ENCODE measurements at places on chromosomes 4 and X.

GRCh38 chr4:38601244-38601915 lies 62.6 kb upstream of the KLF3 start:
- DNase-seq, result no peak

GRCh38 chrX:120419463-120419862 lies 49.6 kb downstream of the LAMP2 start:
- peak; percentile 1 for DNase-seq

DNA sequence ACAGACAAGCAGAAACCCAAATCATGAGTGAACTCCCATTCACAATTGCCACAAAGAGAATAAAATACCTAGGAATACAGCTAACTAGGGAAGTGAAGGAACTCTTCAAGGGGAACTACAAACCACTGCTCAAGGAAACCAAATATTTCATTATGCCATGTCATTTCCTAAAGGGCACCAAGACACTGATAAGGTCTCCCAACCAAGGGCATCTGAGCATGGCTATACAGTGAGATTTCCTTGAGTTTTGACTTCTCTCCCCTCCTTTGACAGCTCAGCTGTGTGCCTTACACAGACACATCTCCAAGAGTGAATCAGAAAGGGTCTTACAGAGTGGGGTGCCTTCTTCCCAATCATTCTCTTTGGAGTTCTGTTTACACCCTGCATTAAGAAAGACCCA lies 40.4 kb downstream of the PCDH7 start:
- DNase-seq, result no peak

DNA sequence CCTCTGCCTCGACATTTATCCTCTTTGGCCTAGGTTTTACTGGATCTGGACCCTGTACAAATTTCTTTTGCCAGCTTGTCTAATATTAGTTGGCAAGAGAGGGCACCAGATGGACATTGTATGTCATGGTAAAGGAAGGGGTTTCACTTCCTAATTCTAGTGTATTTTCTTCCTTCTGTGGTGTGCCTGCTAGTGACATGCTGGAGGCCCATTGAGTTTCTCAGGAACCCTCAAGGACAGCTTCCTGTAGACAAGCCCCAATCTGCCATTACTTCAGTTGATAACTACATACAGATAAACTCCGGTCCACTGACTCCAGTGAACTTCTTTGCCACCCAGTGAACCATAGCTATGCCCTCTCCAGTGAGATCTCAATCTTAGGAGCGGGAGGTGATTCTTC lies 116.9 kb downstream of the STPG2 start:
- no peak for DNase-seq

GRCh38 chr4:163164591-163164990 lies 2.1 kb downstream of the NAF1 start:
- DNase-seq, result no peak

- no peak for DNase-seq
These were observed 6.0 kb upstream of the EFNB1 start for GRCh38 chrX:68822641-68823410.

DNA sequence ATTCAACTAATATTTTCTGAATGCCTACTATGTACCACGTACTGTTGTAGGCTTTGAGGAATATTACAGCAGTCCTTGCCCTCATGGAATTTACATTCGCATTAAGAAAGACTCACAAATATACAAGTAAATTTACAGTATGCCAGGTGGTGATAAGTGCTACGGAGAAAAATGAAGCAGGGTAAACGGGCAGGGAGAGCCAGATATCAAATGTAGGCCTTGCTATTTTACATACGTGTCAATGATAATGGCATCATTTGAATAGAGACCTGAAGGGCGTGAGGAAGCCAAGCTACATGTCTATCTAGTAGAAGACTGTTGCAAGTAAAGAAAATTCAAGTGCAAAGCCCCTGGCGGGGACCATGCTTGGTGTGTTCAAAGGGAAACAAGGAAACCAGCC lies 65.2 kb downstream of the AMMECR1 start:
- no peak for DNase-seq

- no peak for DNase-seq
These were observed 121.4 kb upstream of the GATB start for GRCh38 chr4:151882072-151882803.

- DNase-seq, result no peak
These were observed 121.6 kb upstream of the FAT1 start for GRCh38 chr4:186845137-186845842.

GRCh38 chrX:24646745-24647182 lies 383 bp downstream of the PCYT1B start:
- no peak for DNase-seq

GRCh38 chr4:82394896-82395295 lies 21.1 kb upstream of the HNRNPD start:
- DNase-seq, result no peak

DNA sequence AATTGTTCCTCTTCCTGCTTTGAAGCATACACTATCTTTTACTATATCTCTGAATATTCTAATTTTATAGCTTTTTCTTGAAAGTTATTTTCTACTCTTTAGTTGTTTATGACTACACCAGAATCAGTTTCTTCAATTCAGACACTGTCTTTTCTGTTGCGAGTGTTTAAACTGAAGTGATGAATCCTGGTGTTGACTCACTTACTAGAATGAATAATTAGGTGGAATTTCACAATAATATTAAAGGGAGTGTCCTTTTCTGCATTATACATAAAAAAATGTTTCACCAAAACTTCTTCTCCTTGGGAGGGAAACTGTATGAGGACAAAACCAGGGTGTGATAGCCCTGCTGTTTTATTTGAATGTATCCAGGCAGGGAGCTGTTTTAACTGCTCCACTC lies 1383.1 kb downstream of the C4orf33 start:
- no peak for DNase-seq

DNA sequence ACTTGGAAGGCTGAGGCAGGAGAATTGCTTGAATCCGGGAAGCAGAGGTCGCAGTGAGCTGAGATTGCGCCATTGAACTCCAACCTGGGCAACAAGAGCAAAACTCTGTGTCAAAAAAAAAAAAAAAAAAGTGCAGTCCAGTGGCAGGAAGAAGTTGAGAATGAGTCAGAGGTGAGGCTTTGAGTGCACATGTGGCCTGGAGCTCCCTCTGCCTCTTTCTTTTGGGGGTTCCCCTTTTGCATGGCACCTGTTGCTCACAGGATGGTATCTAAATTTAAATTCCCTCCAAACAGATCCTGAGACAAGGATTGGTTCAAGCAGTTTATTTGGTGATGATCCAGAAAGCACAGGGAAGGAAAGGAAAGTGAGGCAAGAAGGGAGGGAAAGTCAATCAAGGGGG lies 151.4 kb upstream of the STX18 start:
- no peak for DNase-seq

- no peak for DNase-seq
These were observed 42.4 kb downstream of the KDM6A start for GRCh38 chrX:44915361-44915868.

- no peak for DNase-seq
These were observed 43.1 kb upstream of the MTM1 start for GRCh38 chrX:150525061-150525919.
